Spleen (tissue), 13 donors: ENCODE measurements at places on chromosomes 2 and 18. TPM values are rescaled to one million over a fixed set of nuclear protein-coding genes. Genes with fewer than 3 reads are reported as not detected.

GRCh38 chr2:41967476-41968181 lies 80.2 kb upstream of the PKDCC start:
- DNase-seq: no peak

GRCh38 chr2:157260533-157261198 lies 3.2 kb downstream of the GALNT5 start:
- DNase-seq: no peak

GRCh38 chr2:238261718-238262375 lies 22.0 kb upstream of the HES6 start:
- DNase-seq: no peak

GRCh38 chr2:86781363-86781762 lies 9.3 kb downstream of the CD8A start:
- DNase-seq: no peak

DNA sequence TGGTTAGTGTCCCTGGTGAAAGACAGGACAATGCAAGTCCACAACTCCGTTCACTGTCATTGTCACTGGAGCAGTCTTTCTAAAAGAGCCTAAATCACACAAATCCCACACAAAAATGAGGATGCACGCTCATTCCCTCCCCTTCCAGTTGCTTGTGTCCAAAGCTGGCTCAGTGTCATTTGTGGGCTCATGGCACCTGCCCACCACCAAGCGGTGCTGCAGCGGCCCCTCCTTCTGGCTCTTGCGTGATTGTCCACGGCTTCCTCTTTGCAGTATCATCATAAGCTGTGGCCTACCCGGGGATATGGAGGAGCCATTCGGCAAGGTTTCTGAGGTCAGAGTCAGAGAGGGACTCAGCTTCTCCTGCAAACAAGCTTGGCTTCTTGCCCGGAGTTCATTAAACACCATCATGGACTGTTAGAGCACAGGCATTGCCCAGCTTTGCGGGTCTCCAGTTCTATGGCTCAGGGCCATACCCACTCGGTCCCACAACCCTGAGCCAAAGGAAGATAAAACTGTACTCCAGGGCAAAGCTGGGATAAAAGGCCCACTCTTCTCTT lies 179.4 kb upstream of the AGAP1 start:
- DNase-seq: no peak

The IL1R2 gene
- polyA plus RNA-seq: 62.9 TPM

- DNase-seq: no peak
Measured at GRCh38 chr2:150296770-150297546, 190.5 kb downstream of the RND3 start.

The TTN gene
- 0.57 TPM for polyA plus RNA-seq

The PPP1R1C gene
- polyA plus RNA-seq: 0.48 TPM

The LYPD1 gene
- 0.10 TPM for polyA plus RNA-seq

The ZNF396 gene
- 0.85 TPM for polyA plus RNA-seq

- no peak for DNase-seq
Measured at GRCh38 chr18:8133032-8133431, 476.2 kb upstream of the RAB12 start.

- no peak for DNase-seq
Measured at GRCh38 chr18:42513441-42513840, 558.4 kb downstream of the PIK3C3 start.

The GLS gene
- 43.6 TPM for polyA plus RNA-seq

DNA sequence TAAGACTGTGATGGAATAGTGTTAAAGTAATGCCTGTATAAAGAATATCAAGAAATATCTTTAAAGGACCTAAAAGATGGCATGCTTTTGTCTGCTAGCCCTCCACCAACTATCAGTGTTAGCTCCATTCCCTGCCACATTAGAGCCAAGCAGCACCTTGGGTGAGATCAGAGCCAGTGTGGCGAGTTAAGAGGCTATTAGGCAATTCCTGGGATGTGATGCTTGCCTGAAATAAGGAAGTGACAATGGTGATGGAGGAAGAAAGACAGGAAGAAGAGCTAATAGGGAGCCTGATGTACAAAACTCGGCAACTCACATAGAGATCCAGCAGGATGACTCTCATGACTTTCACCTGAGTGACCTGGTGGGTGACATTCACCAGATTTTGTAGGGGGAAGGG lies 143.5 kb downstream of the ZEB2 start:
- DNase-seq: no peak

The STPG4 gene
- 0.19 TPM for polyA plus RNA-seq

GRCh38 chr2:230783101-230783500 lies 70.5 kb downstream of the CAB39 start:
- DNase-seq: no peak

GRCh38 chr2:7037340-7038333 lies 120.4 kb downstream of the RNF144A start:
- peak; percentile 89 for DNase-seq

DNA sequence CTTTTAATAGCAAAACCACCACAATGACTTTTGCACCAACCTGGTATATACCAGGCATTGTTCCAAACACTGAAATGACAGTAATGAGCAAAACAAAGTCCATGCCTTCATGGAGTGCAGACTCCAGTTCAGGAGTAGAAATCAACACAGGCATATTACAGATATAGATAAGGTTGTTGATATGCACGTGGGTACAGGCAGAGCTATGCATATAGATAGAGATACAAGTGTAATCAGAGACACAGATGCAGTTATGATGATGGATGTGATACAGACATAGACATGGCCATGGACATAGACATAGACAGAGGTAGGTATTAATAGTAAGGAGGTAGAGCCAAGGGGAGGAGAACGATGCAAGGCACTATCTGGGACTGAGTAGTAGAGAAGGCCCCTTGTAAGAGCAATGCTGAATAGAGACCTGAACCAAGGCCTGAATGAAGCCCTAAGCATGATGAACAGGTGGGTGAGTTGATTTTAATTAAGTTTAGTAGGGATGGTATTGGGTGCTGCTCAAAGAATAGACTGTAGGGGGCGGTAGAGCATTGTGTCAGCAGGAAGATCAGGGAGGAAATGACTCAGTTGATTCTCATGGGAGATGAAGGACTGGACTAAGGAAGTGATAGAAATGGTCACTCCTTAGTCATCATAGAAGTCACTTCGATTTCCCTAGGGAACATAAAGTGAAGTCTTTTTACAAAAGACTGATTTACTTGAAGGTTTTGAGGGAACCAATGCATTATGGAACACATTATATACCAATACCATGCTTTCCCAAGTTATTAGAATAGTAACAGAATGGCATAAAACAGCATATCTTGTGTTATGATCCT lies 39.4 kb downstream of the CMPK2 start:
- no peak for DNase-seq

GRCh38 chr18:35662293-35663062 lies 80.9 kb downstream of the GALNT1 start:
- no peak for DNase-seq

DNA sequence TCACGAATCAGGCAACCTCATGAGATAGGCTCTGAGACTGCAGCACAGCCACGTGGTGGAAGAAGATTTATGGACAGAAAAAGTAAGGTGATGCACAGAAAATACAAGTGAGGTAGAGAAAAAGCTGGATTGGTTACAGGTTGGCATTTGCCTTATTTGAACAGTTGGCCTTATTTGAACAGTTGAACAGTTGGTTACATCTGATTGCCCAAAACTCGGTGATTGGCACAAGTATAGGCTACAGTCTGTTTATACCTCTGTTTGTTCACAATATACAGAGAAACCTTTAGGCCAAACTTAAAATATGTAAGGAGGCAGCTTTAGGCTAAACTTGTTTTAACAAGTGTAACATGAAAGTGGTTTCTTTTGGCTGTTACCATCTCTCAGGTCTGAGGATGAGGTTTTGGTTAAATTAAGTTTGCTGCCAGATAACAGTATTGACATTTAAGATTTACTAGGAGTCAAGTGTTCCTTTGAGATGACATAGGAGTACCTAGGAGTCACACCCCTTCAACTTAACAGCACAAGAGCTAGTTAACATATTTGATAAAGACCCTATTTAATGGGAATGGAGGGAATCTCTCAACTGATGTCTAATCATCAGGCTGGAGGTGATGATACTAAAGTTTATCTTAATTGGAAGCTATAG lies 16.5 kb upstream of the GPR155 start:
- DNase-seq: no peak

The PPP1CB gene
- polyA plus RNA-seq: 65.1 TPM

- no peak for DNase-seq
Measured at GRCh38 chr18:8097927-8098326, 511.3 kb upstream of the RAB12 start.

DNA sequence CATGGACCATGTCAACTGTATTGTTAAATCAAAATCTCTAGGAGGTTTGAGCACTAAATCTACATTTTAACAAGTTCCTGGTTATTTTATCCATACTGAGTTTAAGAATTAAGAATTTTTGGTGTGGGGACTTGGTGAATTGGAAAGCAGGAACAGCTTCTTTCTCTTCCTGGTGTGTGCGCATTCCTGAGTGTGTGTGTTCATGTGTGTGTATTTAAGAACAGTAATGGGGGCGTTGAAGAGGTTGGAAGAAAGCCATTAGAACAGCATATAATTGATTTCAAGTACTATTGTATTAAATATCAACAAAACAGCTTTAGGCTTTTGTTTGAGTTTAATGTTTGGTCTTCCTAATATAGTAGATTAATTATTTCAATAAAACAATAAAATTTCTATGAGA lies 801.3 kb upstream of the ID2 start:
- no peak for DNase-seq

The LINC00305 gene
- not detected for polyA plus RNA-seq

The TRIM54 gene
- polyA plus RNA-seq: 0.22 TPM

The UGT1A10 gene
- polyA plus RNA-seq: not detected

DNA sequence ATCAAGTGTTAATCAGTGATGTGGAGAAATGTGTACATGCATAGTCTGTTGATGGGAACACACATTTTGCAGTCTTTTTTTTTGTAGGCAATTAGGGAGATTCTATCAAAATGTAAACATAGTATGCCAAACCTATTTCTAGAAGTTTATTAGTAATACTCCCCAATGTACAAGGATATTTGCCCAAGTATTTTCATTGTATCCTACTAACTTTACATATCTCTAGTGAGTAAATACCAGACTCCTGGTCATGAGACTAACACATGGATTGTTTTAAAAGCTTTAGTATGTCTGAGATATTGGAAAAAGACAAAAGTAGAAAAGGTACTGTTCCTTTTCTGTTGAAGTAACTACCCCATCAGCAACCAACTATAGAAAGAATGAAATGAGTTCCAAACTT lies 513.0 kb downstream of the PTPRM start:
- DNase-seq: no peak

The CIB4 gene
- not detected for polyA plus RNA-seq

DNA sequence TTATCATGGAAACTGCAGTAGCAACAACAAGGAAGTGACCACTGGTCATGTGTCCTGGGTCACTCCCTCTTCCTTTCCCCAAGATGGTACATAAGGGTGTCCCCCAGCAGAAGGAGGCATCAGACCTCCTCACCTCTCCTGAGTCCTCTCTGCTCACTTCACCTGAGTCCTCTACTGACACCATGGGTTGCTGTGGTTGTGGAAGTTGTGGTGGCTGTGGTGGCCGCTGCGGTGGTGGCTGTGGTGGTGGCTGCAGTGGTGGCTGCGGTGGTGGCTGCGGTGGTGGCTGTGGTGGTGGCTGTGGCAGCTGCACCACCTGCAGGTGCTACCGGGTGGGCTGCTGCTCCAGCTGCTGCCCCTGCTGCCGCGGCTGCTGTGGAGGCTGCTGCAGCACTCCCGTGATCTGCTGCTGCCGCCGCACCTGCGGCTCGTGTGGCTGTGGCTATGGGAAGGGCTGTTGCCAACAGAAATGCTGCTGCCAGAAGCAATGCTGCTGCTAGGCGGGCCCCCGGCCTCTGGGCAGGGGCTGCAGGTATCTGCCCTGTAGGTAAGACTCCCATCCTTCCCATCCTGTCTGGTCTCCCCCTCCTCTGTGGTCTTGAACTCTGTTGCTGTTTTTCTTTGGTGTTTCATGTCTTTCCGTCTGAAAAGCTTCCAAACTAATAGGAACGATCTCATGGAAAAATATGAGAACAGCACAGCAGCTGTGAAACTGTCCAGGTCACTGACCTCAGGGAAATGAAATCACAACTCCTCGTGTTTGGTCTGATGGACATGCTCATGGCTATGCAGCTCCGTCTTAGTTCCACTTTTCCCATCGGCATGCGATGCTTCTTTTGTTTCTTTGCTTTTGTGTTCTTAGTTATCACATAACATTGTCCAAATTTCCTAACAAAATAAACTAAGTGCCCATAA lies at the start of gene SCYGR4:
SCYGR4 (plus strand) TSS at position 183 of the 915 bp plus-strand sequence; CDS start at position 183, 0 bp downstream.
- DNase-seq: no peak

GRCh38 chr2:186485576-186485870 lies 537 bp upstream of the ZC3H15 start:
- no peak for DNase-seq

DNA sequence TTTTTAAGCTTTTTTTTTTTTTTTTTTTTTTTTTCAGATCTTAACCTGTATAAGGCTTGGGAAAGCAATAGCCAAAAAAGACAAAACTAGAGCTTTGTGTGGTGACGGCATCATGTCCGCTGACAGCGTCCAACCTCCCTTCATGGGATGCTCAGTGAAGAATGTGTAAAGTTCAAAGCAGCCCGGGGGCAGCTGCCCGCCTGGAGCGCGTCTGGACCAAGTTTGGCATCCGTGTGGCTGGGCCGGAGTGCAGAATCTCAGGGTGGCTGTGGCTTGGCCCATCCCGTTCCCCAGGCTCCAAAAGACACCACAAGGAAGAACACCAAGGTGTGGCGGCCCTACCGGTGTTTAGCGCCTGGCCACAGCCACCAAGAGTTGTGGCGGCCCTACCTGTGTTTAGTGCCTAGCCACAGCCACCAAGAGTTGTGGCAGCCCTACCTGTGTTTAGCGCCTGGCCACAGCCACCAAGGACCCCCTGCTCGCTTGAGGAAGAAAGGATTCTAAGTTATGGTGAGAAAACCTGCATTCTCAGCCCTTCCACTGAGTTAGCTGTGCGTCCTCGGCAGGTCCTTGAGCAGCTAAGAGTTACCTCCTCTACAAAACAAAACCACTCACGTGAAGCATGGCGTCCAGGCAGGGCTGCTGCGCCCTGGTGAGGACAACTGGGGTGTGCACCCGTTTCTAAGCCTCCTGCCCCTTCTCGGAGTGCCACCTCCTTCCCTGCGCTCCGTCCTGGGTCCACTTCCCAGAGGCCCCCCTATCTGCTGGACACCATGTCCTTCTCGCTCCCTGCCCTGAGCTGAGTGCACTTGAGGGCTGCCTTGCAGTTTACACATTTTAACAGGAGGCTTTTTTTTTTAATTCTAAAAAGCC lies 103.6 kb upstream of the SALL3 start:
- no peak for DNase-seq

DNA sequence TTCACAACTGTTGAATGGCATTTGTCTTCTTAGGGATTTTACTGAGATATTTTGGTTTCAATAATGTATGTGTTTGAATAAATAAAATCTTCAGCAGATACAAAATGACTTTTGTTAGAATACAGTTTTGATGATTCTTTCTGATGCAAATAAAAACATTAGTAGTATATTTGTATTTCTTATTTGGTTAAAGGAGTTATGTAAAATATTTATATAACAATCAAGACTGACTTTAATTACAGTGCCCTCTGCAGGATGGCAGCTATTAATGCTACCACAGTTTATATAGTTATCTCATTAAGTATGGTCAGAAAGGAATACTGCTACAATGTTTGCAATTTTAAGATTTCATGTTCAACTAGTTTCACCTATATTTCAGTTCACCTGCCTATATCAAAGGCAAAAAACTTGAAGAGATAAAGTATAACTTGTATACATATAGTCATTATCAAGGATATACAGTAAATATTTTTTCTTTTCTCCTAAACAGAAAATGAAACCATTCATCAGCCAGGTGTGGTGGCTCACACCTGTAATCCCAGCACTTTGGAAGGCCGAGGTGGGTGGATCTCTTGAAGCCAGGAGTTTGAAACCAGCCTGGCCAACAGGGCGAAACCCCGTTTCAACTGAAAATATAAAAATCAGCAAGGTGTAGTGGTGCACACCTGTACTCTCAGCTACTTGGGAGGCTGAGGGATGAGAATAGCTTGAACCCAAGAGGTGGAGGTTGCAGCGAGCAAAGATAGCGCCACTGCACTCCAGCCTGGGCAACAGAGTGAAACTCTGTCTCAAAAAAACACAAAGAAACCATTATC lies 19.8 kb downstream of the ARL5A start:
- DNase-seq: no peak
